Upper lobe of right lung (tissue), 1 donor: ENCODE measurements at places on chromosomes 1 and 21. TPM values are rescaled to one million over a fixed set of nuclear protein-coding genes. Genes with fewer than 3 reads are reported as not detected.

DNA sequence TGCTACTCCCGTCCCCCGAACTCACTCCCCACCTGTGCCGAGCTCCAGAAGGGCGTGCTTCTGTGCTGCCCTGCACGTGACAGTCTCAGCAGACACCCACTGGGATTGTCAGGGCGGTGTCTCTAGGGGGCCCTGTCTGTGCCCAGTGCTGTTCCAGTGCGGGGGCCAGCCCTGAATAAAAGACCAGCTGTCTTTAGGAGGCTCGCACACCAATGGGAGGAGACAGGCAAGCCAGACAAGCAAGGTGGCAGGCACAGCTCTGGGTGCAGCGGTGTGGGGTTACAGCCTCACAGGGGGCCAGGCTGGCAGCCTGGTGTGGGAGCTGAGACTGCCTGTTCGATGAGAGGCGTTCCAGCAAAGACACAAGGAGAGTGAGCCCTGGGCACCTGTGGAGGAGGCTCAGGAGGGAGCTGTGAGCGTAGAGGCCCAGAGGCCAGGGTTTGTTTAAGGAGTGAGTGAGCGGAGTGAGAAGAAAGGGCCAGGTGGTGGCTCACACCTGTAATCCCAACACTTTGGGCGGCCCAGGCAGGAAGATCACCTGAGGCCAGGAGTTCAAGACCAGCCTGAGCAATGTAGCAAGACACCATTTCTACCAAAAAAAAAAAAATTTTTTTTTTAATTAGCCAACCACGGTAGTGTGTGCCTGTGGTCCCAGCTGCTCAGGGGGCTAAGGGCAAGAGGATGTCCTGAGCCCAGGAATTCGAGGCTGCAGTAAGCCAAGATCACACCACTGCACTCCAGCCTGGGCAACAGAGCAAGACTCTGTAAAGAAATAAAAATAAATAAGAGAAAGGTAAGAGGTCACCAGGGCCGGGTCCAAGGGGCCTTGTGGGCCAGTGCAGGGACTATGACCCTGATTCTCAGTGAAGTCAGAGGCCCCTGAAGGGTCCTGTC, 48.2 kb upstream of the ARHGEF16 start:
- no peaks in the 10 kb centered on the region for H3K27me3 ChIP-seq
- H3K36me3 ChIP-seq = no peaks in the 10 kb centered on the region
- no peak overlapping the region for H3K27ac ChIP-seq
- H3K4me3 ChIP-seq = no peak overlapping the region
- H3K4me1 ChIP-seq = no peaks in the 10 kb centered on the region

KDF1 gene
- total RNA-seq = 10.5 TPM

UBL4B gene
- total RNA-seq = not detected

DNA sequence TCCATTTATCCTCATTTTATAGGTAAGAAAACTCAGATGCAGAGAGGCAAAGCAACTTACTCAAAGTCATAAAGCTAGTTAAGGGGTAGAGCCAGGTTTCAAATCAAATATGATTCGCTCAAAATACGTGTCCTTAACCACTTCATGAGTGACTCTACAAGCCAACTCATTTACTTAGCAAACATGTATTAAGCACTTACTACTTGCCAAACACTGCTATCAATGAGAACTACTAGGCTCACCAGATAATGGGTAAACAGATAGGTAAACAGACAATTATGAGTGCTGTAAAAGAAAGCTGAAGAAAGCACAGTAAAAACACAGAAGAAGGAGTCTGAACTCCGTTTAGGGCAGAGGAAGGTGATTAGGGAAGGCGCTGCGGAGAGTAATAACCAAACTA, 65.9 kb downstream of the WDR64 start:
- no peak overlapping the region for H3K4me3 ChIP-seq
- no peaks in the 10 kb centered on the region for H3K4me1 ChIP-seq
- H3K27ac ChIP-seq = no peak overlapping the region
- H3K27me3 ChIP-seq = peaks cover 8% of the 10 kb centered on the region
- H3K36me3 ChIP-seq = no peaks in the 10 kb centered on the region

GRCh38 chr21:25496825-25497482, 110.3 kb downstream of the MRPL39 start:
- H3K27ac ChIP-seq = no peak overlapping the region
- no peak overlapping the region for H3K4me3 ChIP-seq
- no peak for DNase-seq
- no peaks in the 10 kb centered on the region for H3K27me3 ChIP-seq
- H3K36me3 ChIP-seq = no peaks in the 10 kb centered on the region

DNASE2B gene
- total RNA-seq = 21.7 TPM

DNAI4 gene
- total RNA-seq = 10.2 TPM

GRCh38 chr1:38743184-38743583, 116.4 kb downstream of the RRAGC start:
- H3K36me3 ChIP-seq = no peaks in the 10 kb centered on the region
- no peaks in the 10 kb centered on the region for H3K27me3 ChIP-seq
- no peak for DNase-seq
- no peak overlapping the region for H3K4me3 ChIP-seq

GRCh38 chr1:116748272-116748671, 6.0 kb upstream of the CD2 start:
- H3K27me3 ChIP-seq = no peaks in the 10 kb centered on the region
- no peaks in the 10 kb centered on the region for H3K4me1 ChIP-seq
- H3K36me3 ChIP-seq = no peaks in the 10 kb centered on the region
- H3K27ac ChIP-seq = no peak overlapping the region
- H3K4me3 ChIP-seq = no peak overlapping the region

- H3K36me3 ChIP-seq = no peaks in the 10 kb centered on the region
- H3K27me3 ChIP-seq = no peaks in the 10 kb centered on the region
- no peak overlapping the region for H3K4me3 ChIP-seq
- peak; percentile 34 for DNase-seq
- H3K4me1 ChIP-seq = no peaks in the 10 kb centered on the region
These were observed 7.3 kb downstream of the KRTAP10-1 start for GRCh38 chr21:44532712-44533111.

NEGR1 gene
- total RNA-seq = 21.4 TPM

GRCh38 chr1:160363010-160363409, 3.9 kb upstream of the NHLH1 start:
- H3K4me1 ChIP-seq = no peaks in the 10 kb centered on the region
- no peaks in the 10 kb centered on the region for H3K27me3 ChIP-seq
- H3K27ac ChIP-seq = no peak overlapping the region
- DNase-seq = no peak

DNA sequence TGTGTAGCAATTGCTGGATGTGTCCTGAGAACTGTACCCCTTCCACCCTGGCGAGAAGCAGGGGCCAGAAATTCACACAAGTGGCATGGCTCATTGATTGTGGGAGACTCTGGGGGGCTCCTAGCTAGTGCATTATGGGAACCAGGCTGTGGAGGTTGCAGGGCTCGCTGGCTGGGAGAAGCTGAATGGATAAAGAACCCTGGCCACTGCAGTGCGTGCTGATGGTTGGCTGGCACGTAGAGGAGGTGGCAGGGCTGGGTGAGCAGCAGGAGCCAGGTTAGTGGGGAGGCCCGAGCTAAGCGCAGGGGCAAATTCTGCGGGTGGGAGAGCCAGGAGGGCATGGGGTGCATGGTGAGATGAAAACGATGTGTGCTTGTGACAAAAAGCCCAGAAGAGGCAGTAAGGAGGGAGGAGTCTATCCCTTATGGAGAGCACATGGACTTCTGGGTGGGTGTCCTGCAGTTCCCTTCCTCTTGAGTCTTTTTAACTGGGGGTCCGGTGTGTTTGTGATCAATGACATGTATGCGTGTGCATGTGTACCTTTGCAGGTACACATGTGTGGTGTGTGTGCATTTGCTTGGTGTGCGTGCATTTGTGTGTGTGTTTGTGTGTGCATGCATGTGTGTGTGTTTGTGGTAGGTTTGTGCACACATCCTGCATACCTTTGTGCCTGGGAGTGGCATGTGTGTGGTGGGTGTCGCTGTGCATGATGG, 3.6 kb downstream of the GUK1 start:
- peak overlapping the region; percentile 13 for H3K27ac ChIP-seq
- no peak overlapping the region for H3K4me3 ChIP-seq
- peaks cover 42% of the 10 kb centered on the region for H3K4me1 ChIP-seq

GRCh38 chr1:21289127-21289526, 1.1 kb downstream of the ECE1 start:
- no peaks in the 10 kb centered on the region for H3K27me3 ChIP-seq
- DNase-seq = no peak
- H3K4me3 ChIP-seq = peak overlapping the region; percentile 66
- H3K27ac ChIP-seq = peak overlapping the region; percentile 44
- no peaks in the 10 kb centered on the region for H3K36me3 ChIP-seq
- peaks cover 36% of the 10 kb centered on the region for H3K4me1 ChIP-seq

DNA sequence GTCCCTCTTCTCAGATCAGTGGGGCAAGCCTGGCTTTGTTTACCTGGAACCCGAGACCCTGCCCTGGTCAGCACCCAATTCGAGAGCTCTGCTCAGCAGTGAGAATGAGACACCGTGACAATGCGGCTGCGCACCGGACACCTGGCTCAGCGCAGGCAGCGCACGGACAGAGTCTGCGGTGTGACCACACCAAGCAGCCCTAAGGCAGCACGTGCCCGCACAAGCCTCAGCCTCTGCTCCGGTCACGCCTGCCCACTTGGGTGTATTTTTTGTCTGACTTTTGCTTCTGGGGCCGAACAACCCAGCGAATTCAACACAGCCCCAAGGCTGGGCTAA, 4.7 kb downstream of the KRTAP10-8 start:
- no peaks in the 10 kb centered on the region for H3K4me1 ChIP-seq
- H3K4me3 ChIP-seq = no peak overlapping the region
- no peak overlapping the region for H3K27ac ChIP-seq
- no peaks in the 10 kb centered on the region for H3K27me3 ChIP-seq
- DNase-seq = no peak

GRCh38 chr1:60044881-60045280, 28.7 kb downstream of the C1orf87 start:
- no peaks in the 10 kb centered on the region for H3K4me1 ChIP-seq
- no peak overlapping the region for H3K27ac ChIP-seq
- H3K36me3 ChIP-seq = no peaks in the 10 kb centered on the region
- no peak overlapping the region for H3K4me3 ChIP-seq
- DNase-seq = no peak
- no peaks in the 10 kb centered on the region for H3K27me3 ChIP-seq

FCN3 gene
- total RNA-seq = 826 TPM

GRCh38 chr1:179120736-179121135, 38.9 kb downstream of the TOR3A start:
- no peaks in the 10 kb centered on the region for H3K4me1 ChIP-seq
- H3K4me3 ChIP-seq = no peak overlapping the region
- no peaks in the 10 kb centered on the region for H3K27me3 ChIP-seq
- DNase-seq = no peak

- no peaks in the 10 kb centered on the region for H3K36me3 ChIP-seq
- no peak overlapping the region for H3K4me3 ChIP-seq
- H3K4me1 ChIP-seq = no peaks in the 10 kb centered on the region
- no peak for DNase-seq
- H3K27me3 ChIP-seq = no peaks in the 10 kb centered on the region
These were observed 199.4 kb upstream of the DAB1 start for GRCh38 chr1:57623039-57623790.

GRCh38 chr1:153180556-153180955, 22.7 kb upstream of the LELP1 start:
- H3K4me1 ChIP-seq = no peaks in the 10 kb centered on the region
- H3K27ac ChIP-seq = no peak overlapping the region
- no peaks in the 10 kb centered on the region for H3K27me3 ChIP-seq

SLC45A1 gene
- total RNA-seq = 1.9 TPM

DNA sequence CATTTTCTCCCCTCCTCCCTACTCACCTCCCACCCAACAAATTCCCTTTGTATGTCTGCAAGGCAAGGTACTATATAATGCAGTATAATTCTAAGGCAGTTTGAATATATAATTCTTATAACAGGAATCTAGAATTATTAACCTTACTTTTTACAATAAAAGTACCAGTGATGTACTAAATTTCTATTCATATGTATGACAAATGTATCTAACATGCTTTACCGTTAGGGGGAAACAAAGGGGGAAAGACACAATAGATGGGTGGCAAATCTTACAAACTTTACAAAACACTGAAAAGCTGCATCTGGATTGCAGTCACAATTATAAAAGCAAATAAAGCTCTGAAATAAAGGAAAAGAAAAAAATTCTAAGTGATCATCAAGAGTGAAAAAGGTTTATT, 2.3 kb downstream of the PIK3R3 start:
- peaks cover 11% of the 10 kb centered on the region for H3K4me1 ChIP-seq
- DNase-seq = no peak
- H3K27ac ChIP-seq = no peak overlapping the region
- H3K4me3 ChIP-seq = peak overlapping the region; percentile 80
- peaks cover 21% of the 10 kb centered on the region for H3K27me3 ChIP-seq
- no peaks in the 10 kb centered on the region for H3K36me3 ChIP-seq

- H3K36me3 ChIP-seq = no peaks in the 10 kb centered on the region
- H3K4me3 ChIP-seq = no peak overlapping the region
- H3K27me3 ChIP-seq = no peaks in the 10 kb centered on the region
- no peak overlapping the region for H3K27ac ChIP-seq
These were observed 11.6 kb upstream of the DNAJC6 start for GRCh38 chr1:65297706-65298105.

DNA sequence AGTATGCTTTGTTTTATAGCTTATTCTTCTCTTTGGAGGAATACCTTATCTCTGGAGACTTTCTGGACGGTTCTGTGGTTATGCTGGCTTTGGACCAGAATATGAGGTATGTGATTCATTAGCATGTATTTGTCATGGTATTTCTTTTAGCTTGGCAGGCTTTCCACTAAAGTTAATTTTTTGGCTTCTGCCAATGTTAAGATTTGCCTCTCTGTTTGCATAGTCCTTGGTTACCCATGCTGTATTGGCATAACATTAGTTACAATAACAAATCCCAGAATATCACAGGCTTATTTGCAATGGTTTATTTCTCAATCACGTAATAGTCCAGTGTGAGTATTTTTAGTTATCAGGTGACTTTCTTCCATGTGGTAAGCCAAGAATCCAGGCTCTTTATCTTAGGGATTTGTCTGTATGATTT, 9.7 kb downstream of the ZMPSTE24 start:
- H3K4me1 ChIP-seq = peaks cover 5% of the 10 kb centered on the region
- peaks cover 80% of the 10 kb centered on the region for H3K36me3 ChIP-seq
- no peak for DNase-seq
- H3K4me3 ChIP-seq = no peak overlapping the region

DNA sequence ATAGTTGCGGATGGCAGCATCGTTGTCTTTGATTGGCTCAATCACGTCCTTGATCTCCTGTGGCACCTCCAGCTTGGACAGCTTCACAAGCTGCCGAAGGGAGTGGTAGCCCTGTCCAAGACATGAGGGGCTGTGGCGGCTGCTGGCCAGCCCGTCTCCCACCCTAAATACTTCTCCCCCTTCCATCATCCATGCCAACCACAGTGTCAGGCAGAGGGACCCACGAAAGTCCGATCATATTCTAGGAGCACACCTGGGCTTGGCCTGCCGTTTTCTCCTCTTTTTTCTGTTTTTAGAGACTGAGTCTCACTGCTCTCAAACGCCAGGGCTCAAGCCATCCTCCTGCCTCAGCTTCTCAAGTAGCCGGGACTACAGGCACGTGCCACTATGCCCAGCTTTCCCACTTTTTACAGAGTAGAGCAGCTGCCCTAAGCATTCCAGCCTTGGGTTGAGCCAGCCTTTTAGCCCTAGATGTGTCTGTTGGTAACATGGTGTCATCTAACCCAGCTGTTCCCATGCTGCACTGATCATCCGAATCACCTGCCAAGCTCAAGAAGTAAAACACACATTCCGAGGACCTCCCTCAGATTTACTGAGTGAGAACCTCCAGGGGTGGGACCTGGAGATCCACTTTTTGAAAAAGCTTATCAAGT, 10.4 kb downstream of the MTHFR start:
- no peak overlapping the region for H3K27ac ChIP-seq
- peak; percentile 41 for DNase-seq
- H3K4me1 ChIP-seq = peaks cover 41% of the 10 kb centered on the region
- no peak overlapping the region for H3K4me3 ChIP-seq

GRCh38 chr1:229653420-229653819, 27.4 kb downstream of the URB2 start:
- H3K27ac ChIP-seq = no peak overlapping the region
- DNase-seq = no peak
- no peaks in the 10 kb centered on the region for H3K27me3 ChIP-seq
- peaks cover 78% of the 10 kb centered on the region for H3K36me3 ChIP-seq
